Erythroblast (primary cell): ENCODE measurements at places on chromosomes 1 and 21.
A peak's percentile ranks its signal among the peaks of the same experiment; 100 is the strongest.

DNA sequence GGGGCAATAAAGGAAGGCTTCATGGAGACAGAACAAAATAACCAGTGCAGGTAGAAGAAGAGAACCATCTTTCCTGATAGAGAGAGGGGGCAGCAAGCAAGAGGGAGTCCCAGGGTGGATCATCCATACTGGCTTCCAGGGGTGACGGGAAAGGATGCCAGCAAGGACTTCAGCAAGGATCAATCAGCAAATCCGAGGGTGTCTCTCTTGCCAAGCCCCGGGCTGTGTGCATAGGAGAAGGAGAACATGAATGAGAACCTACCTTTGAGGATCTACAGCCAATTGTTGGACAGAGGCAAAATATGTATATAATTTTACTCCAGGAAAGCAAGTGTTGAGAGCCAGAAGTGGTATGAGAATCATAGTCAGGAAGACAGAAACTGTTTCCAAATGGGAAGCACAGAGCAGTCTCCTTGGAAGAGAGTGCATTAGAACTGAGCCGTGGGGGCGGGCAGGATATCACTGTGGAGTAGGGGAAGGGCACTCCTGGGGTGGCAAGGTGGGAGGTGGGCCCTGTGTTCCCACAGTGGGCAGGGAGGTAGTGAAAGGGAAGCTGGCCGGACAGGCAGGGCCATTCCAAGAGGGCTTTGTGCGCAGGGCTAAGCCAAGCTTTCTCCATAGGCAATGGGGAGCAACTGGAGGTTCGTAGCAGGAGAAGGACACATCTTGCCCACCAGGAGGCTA, 1.1 kb upstream of the S100A9 start:
- no peak for DNase-seq

DNA sequence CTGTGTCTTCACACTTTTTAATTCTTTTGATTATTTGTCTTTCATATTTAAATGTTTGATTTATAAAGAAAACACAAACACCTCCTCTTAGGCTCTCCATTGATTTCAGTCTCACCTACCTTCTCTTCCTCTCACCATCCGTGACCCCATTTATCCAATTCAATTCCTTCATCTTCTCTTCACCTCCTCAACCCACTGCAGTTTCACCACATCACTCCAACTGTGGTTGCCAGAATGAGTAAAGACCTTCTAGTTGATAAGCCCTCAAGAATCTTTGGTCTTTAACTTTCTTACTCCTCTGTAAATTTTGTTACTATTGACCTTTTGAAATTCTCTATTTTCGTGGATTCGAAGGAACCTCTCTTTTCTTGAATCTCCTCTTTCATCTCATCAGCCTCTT, 260.7 kb downstream of the CHRM3 start:
- DNase-seq: no peak

GRCh38 chr1:212513586-212513985, 80.9 kb downstream of the NENF start:
- no peak for DNase-seq

DNA sequence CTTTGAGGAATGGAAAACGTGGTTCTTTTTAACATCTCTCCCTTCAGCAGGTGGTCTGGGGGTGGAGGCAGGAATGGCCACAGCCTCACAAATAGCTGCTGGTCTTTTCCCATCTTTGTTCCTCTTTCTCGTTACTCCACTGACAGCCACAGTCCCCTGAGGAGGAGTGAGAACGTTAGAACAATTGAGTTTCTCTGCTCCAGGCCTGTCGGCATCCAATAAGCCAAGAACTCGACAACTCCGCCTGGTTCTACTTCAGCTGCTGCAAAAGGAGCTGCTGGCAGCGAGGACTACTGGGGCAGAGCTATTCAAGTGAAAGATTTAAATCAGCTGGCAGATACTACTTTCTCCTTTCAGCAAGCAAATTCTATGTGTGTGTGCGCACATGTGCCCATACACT, 169.5 kb upstream of the GALNT2 start:
- DNase-seq: no peak

- DNase-seq: no peak
Observed at GRCh38 chr21:16476056-16476825, 746.5 kb downstream of the USP25 start.

DNA sequence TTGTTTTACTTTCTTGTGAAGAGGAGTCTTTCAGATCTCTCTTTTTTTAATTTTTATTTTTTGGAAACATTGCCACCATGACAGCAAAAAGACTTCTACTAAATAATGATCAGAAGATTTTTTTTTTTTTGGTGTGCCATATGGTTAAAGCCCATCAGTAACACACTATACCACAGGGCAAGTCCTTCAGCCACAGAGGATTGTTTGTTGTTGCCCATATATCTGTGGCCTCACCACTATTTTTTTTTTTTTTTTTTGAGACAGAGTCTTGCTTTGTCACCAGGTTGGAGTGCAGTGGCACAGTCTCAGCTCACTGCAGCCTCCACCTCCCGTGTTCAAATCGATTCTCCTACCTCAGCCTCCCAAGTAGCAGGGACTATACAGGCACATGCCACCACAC, 29.2 kb downstream of the UAP1 start:
- DNase-seq: no peak

GRCh38 chr1:197093226-197093885, 26.3 kb upstream of the F13B start:
- no peak for DNase-seq

DNA sequence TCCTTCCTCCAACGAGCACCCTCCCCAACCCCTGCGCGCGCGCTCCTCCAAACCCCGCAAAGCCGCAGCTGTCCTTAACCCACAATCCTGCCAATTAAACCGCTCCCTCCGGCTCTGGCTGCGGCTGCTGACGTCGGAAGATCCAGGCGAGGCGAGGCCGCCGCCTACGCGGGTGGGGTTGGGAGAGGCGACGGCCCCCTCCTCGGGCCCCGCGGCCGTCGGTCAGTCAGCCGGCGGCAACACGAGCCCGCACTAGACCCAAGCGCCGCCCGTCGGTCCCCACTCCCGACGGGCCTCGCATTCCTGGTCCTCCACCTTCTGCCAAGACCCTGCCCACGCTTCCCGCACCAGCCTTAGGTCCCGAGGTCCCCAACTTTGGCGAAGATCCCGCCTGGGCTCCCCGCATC, 75.4 kb downstream of the VWA5B1 start:
- DNase-seq: no peak

- DNase-seq: no peak
Observed at GRCh38 chr1:44282704-44283426, 69.6 kb downstream of the DMAP1 start.

- no peak for DNase-seq
Observed at GRCh38 chr1:83574791-83575190, 424.1 kb downstream of the TTLL7 start.

GRCh38 chr1:150322310-150322709, 977 bp downstream of the PRPF3 start:
- DNase-seq: peak; percentile 70
